OCI-M1 (cell line): ENCODE measurements at places on chromosomes 3 and 15.
A peak's percentile ranks its signal among the peaks of the same experiment; 100 is the strongest.

GRCh38 chr3:179528772-179529171 lies 34.0 kb upstream of the ACTL6A start:
- DNase-seq: no peak

DNA sequence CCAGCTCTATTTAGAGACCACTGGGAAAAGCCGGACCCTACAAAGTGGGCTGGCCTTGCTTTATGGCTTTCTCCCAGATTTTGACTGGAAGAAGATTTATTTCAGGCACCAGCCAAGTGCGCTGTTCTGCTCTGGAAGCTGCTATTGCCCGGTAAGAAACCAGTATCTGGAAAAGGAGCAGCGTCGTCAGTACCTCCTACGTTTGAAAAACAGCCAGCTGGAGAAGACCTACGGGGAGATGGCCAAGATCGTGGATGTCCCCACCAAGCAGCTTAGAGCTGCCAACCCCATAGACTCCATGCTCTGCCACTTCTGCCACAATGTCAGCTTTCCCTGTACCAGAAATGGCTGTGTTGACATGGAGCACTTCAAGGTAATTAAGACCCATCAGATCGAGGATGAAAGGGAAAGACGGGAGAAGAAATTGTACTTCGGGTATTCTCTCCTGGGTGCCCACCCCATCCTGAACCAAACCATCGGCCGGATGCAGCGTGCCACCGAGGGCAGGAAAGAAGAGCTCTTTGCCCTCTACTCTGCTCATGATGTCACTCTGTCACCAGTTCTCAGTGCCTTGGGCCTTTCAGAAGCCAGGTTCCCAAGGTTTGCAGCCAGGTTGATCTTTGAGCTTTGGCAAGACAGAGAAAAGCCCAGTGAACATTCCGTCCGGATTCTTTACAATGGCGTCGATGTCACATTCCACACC lies 60.9 kb downstream of the PXYLP1 start:
- no peak for DNase-seq

DNA sequence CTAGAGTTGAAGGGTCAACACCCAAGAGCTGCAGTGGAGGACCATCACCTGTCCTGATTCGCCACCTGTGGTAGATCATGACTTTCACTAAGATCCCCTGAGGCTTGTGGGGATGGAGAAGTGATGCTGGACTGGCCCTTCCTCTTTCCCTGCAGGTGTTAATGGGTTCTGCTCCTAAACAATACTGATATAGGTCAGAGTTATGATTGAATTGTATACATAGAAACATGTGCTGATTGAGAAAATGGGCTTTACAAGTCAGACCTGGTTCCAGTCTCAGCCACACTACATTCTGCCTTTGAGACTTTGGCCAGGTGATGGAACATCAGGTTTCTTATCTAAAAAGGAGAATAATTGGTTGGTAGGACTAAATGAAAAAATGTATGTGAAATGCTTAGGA lies 418.9 kb upstream of the TPRG1 start:
- no peak for DNase-seq

DNA sequence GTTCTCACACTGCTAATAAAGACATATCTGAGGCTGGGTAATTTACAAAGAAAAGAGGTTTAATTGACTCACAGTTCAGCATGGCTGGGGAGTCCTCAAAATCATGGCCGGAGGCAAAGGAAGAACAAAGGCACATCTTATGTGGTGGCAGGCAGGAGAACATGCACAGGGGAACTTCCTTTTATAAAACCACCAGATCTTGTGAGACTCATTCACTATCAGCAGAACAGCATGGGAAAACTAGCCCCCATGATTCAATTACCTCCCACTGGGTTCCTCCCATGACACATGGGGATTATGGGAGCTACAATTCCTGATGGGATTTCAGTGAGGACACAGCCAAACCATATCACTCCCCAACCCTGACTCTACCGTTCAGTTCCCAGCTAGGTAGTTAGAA lies 59.7 kb upstream of the MINAR1 start:
- peak; percentile 42 for DNase-seq

DNA sequence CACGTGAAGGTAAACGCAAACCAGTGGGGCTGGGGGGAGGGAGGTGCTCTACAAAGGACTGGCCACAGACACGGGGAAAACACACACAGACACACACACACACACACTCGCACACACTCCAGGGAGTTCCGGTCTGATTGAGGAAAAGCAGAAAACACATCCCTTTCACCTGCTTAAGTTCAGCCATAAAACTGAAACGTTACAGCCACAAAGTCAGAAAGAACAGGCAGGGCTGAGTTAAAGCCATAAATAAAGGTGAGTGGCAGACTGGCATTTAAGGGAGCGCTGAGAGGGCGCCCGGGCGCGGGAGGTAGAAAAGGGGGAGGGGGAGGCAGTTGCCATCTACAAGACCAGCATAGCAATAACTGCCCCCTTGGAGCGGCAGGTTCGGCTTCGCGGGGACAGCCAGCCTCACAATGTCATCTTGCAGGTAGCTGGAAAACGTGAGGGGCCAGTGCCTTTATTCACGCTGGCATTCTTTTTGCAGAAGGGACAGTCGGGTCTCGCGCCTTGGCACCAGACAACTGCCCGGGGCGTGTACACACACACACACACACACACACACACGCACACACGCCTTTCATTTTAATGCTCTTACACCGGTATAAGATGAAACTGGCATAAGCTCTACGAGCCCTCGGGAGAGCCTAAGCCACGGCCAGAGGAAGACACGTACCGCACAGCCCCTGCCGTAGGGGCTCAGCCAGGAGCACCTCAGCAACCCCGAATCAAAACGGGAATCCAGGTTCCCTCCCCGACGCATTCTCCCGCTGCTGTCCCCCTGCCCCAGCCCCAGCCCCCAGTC lies 866 bp downstream of the TNIK start:
- peak; percentile 57 for DNase-seq

DNA sequence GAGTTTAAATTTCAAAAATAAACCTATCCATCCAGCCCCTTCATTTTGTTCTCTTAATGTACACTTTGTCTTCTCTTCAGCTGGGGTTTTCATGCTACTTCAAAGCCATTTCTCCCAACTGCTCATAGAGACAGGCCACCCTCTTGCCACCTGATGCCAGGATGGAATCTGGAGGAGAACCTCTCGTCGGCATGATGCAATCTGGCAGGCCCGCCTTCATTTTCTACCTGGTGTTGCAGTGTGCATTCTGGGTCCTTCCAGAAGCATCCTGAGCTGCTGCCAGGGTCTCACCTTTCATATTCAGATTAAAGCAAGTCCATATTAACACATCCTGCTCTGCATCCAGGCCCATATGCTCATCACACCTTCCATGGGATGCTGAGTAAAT lies 60.8 kb downstream of the CTNNB1 start:
- no peak for DNase-seq

DNA sequence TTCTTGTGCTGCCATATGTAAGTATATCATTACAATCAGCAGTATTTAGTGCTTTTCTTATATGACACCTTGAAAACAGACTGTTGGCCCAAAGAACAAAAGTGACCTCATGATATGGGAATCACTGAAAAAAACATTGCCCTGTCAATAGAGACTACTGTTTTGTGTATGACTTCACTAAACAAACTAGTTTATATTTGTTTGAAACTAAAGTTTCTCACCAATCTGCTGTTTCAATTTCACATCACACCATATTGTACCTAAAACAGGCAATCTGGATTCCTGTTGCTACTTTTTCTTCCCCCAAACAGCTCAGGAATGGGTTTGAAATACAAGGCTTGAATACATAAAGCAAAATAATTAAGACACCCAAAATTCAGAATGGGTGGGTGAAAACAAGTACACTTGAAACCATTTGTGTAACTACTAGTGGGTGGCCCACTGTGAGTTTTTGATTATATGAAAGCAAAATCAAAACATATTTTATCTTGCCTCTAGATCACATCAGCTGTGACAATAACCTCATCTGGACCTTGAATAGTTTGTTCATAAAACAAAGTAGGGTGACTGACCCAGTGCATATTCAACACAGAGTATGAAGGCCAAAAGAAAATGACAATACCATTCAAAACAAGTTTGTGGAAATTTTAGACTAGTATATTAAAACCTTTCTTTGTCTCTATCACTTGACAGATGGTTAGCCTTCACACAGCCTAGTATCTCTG lies 5.9 kb downstream of the ZBTB20 start:
- no peak for DNase-seq

- peak; percentile 27 for DNase-seq
Measured at GRCh38 chr15:95520511-95520910, 810.0 kb upstream of the NR2F2 start.

GRCh38 chr15:99032935-99033334 lies 25.3 kb upstream of the PGPEP1L start:
- DNase-seq: no peak

DNA sequence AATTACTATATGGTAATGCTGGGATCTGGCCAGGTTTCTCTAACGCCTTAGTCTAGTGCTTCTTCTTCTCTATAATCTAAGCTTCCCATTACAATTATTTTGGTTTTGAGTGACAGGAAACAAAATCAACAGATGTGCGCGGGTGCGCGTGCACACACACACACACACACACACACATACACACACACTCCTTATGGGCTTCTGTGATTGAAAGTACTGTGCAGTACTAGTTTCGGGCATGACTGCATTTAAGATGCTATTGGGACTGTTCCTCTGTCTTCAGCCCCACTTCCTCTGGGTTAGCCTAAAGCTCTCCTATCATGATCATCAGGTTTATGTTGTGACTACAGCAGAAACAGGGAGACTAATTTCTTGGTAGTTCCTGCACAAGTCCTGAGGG lies 32.2 kb downstream of the EPHB1 start:
- no peak for DNase-seq

GRCh38 chr3:32450992-32451659 lies 51.5 kb downstream of the CMTM6 start:
- no peak for DNase-seq

DNA sequence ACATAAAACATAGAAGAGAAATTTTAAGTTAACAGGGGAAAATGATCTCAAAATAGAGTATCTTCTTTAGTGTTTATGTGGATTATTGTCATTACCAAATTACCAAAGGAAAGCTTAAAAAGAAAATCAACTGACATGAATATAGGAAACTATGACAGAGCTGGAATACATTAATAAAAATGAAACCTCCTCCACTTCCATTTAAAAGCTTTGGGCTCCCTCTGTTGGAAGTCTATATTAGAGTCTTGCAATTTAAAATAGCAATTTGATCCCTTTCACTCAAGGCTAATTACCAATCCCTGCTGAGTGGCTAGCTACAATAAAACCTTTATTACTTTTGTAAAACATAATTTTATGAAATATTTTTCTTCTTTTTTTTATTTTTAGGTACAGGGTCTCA lies 61.4 kb upstream of the IMPG2 start:
- peak; percentile 86 for DNase-seq

GRCh38 chr3:66053550-66054094 lies 14.9 kb upstream of the MAGI1 start:
- no peak for DNase-seq

- DNase-seq: no peak
Measured at GRCh38 chr3:32261545-32261944, 23.1 kb downstream of the CMTM8 start.

- no peak for DNase-seq
Measured at GRCh38 chr3:185722881-185723280, 102.0 kb downstream of the IGF2BP2 start.

DNA sequence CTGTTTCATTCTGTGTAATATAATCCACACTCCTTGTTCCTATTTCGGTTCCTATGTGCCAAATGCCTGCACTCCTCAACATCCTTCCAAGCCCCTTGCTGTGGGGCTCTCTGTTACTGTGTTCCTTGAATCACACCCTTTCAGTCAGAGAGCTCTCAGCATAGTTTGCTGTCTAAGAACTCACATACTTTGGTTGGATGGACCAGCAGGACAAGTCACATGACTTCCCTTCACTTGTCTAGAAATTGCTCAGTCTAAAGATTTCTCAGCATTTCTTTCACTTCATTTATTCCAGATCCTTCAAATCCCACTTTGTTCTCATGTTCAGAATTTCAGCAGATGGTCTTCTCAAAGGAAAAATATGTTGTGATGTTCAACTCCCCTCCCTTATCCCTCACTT lies 203.5 kb upstream of the PFN2 start:
- DNase-seq: no peak

DNA sequence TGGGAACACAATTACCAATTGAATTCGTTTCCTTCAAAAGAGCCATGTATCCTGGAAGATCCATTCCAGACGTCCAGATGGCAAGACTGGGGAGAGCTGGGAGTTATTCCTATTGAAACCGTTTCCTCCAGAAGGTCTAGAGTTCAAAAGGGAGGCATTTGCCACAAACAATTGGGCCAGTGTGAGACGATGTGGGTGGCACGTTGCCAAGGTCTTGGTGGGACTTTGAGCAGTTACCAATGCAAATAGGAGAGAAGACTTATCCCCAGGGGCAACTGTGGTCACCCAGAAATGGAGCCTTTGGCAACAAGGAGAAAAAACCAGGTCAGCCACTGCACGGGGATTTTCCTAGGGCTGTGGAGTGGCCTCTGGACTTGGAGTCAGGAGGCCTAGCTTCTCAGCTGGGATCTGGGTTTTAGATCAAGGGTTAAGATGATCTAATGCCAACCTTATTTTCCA lies 29.6 kb upstream of the TLE3 start:
- no peak for DNase-seq

GRCh38 chr3:48013288-48013980 lies 2.8 kb downstream of the MAP4 start:
- peak; percentile 75 for DNase-seq

GRCh38 chr3:155321418-155321817 lies 27.9 kb upstream of the STRIT1 start:
- DNase-seq: no peak

GRCh38 chr3:17852217-17852616 lies 109.8 kb upstream of the TBC1D5 start:
- DNase-seq: no peak

- DNase-seq: peak; percentile 72
Measured at GRCh38 chr3:94336046-94336753, 273.3 kb downstream of the NSUN3 start.

DNA sequence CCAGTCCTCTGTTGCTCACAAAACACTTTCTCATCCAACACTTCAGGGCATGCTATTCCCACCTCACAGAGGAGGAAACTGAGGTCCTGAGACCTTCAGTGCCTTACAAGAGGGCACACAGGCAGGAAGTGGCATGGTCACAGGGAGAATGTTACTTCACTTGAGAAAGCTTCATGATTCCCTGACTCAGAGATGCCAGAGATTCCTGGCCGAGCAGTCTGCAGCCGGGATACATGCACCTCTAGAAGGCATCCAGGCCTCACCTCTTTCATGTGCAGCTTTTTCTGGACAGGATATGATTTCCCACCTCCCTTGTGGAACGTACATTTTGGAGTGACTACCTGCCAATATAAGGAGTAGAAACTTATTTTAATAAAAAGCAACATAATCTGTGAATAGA lies 2.8 kb upstream of the SST start:
- no peak for DNase-seq

- DNase-seq: no peak
Measured at GRCh38 chr3:168081171-168081771, 14.5 kb downstream of the GOLIM4 start.

GRCh38 chr3:167940241-167940640 lies 155.5 kb downstream of the GOLIM4 start:
- no peak for DNase-seq

DNA sequence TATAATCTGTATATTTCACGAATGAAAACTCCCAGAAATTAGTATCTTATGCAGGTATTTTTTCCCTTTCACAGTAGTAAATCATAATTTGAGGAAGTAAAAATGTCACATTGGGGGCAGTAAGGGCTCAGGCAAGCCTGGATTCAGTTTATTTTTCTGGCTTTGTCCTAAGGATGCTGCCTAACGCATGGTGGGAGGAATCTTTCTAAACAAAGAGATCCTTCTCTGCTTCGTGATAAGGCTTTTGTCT lies 35.7 kb downstream of the DNASE1L3 start:
- peak; percentile 64 for DNase-seq

GRCh38 chr3:38114052-38114874 lies 22.7 kb downstream of the ACAA1 start:
- DNase-seq: no peak

GRCh38 chr3:180306691-180307090 lies 270.0 kb upstream of the PEX5L start:
- no peak for DNase-seq
